ENCODE measurements at places on chromosomes 1 and 21. TPM values are rescaled to one million over a fixed set of nuclear protein-coding genes. Genes with fewer than 3 reads are reported as not detected.

GRCh38 chr1:169091480-169091941, 15.0 kb upstream of the ATP1B1 start:
- DNase-seq = no peak
- no peak overlapping the region for H3K4me3 ChIP-seq
- H3K27ac ChIP-seq = no peak overlapping the region
- H3K27me3 ChIP-seq = peaks cover 2% of the 10 kb centered on the region
- H3K4me1 ChIP-seq = peaks cover 11% of the 10 kb centered on the region
- H3K36me3 ChIP-seq = no peaks in the 10 kb centered on the region

GRCh38 chr1:43610339-43610738, 39.6 kb upstream of the KDM4A start:
- H3K27me3 ChIP-seq = peaks cover 7% of the 10 kb centered on the region
- no peaks in the 10 kb centered on the region for H3K4me1 ChIP-seq
- H3K27ac ChIP-seq = no peak overlapping the region
- H3K36me3 ChIP-seq = peaks cover 3% of the 10 kb centered on the region
- no peak overlapping the region for H3K4me3 ChIP-seq

DNA sequence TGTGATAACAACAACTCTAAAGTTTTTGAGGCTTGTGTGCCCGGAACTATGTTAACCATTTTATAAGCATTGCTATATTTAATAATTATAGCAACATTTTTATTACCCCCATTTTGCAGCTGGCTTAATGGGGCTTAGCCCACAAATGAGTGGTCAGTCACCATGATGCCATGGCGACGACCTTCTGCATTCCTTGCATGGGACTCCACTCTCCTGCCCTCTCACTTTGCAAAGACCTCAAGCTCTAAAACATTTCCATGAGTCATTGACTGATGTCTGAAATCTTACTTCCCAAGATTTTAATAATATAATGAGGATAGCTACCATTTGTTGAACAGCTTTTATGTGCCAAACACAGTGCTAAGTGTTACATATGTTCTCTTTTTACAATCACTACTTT, 15.4 kb downstream of the NGF start:
- H3K27ac ChIP-seq = no peak overlapping the region
- H3K36me3 ChIP-seq = no peaks in the 10 kb centered on the region
- no peak overlapping the region for H3K4me3 ChIP-seq
- H3K4me1 ChIP-seq = peaks cover 3% of the 10 kb centered on the region
- H3K27me3 ChIP-seq = peaks cover 3% of the 10 kb centered on the region
- DNase-seq = no peak

- DNase-seq = no peak
- peaks cover 33% of the 10 kb centered on the region for H3K4me1 ChIP-seq
- peak overlapping the region; percentile 36 for H3K27ac ChIP-seq
- H3K36me3 ChIP-seq = no peaks in the 10 kb centered on the region
- peak overlapping the region; percentile 10 for H3K4me3 ChIP-seq
These were observed 16.7 kb downstream of the CD247 start for GRCh38 chr1:167501515-167502191.

- H3K36me3 ChIP-seq = peaks cover 4% of the 10 kb centered on the region
- no peak overlapping the region for H3K27ac ChIP-seq
- no peak for DNase-seq
- no peak overlapping the region for H3K4me3 ChIP-seq
- peaks cover 6% of the 10 kb centered on the region for H3K4me1 ChIP-seq
These were observed 64.0 kb upstream of the KIF1B start for GRCh38 chr1:10146391-10146790.

GRCh38 chr1:104921525-104921924, 1171.8 kb downstream of the AMY1C start:
- H3K36me3 ChIP-seq = no peaks in the 10 kb centered on the region
- no peak for DNase-seq
- H3K27me3 ChIP-seq = peaks cover 1% of the 10 kb centered on the region
- no peaks in the 10 kb centered on the region for H3K4me1 ChIP-seq
- no peak overlapping the region for H3K27ac ChIP-seq
- no peak overlapping the region for H3K4me3 ChIP-seq

GRCh38 chr1:15337656-15338402, 71.9 kb upstream of the EFHD2 start:
- no peak overlapping the region for H3K4me3 ChIP-seq
- H3K27me3 ChIP-seq = peaks cover 6% of the 10 kb centered on the region

DNA sequence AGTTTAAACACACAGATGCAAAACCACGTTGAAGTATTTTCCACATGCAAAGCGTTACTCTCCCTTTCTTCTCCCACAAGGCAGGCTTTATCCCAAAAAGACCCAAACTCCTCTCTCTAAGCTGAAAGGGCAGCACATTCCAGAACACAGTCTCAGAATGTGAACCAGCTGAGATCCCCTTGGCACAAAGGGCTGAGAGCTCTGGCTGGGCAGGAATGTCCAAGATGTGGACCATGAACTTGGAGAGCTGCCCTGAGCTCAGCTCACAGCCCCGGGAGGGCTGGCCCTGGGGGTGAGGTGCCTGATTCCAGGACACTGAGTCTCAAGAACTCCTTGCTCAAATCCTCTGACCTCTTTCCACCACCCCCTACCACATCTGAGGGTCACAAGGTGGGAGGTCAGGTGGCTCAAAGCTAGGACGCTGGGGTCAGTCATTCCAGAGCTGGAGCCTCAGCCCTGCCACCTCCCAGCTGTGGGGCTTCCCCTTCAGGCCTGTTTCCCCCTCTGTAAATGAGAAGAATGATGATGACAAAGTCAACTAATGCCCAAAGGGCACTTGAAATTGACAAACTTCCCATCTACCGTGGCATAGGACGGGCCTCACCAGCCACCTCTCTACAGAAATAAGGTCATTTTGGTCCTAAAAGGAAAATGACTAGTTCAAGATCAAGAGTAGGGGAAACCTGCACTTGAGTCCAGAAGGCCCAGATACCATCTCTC, 11.5 kb downstream of the ALDH4A1 start:
- no peak overlapping the region for H3K27ac ChIP-seq
- peaks cover 10% of the 10 kb centered on the region for H3K4me1 ChIP-seq
- peaks cover 3% of the 10 kb centered on the region for H3K27me3 ChIP-seq
- H3K4me3 ChIP-seq = no peak overlapping the region
- DNase-seq = no peak
- H3K36me3 ChIP-seq = no peaks in the 10 kb centered on the region

DNA sequence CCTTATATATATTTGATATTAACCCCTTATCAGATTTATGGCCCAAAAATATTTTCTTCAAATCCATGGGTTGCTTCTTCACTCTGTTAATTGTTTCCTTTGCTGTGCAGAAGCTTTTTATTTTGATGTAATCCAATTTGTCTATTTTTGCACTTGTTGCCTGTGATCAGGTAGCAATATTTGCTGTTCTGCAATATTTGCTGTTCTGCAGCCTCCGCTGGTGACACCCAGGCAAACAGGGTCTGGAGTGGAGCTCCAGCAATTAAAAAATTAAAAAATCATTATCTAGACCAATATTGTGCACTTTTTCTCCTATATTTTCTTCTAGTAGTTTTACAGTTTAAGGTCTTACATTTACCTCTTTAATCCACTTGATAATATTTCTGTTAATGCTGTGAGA, 564.5 kb downstream of the DPYD start:
- H3K4me1 ChIP-seq = peaks cover 7% of the 10 kb centered on the region
- DNase-seq = no peak
- H3K4me3 ChIP-seq = no peak overlapping the region
- peaks cover 10% of the 10 kb centered on the region for H3K36me3 ChIP-seq
- no peak overlapping the region for H3K27ac ChIP-seq
- H3K27me3 ChIP-seq = peaks cover 3% of the 10 kb centered on the region

GRCh38 chr1:209207126-209207700, 376.3 kb upstream of the CAMK1G start:
- H3K4me3 ChIP-seq = peak overlapping the region; percentile 88
- peak; percentile 23 for DNase-seq
- peak overlapping the region; percentile 72 for H3K27ac ChIP-seq
- H3K27me3 ChIP-seq = no peaks in the 10 kb centered on the region
- H3K36me3 ChIP-seq = no peaks in the 10 kb centered on the region
- H3K4me1 ChIP-seq = peaks cover 24% of the 10 kb centered on the region

- DNase-seq = peak; percentile 54
- H3K4me1 ChIP-seq = no peaks in the 10 kb centered on the region
- no peaks in the 10 kb centered on the region for H3K27me3 ChIP-seq
- H3K27ac ChIP-seq = no peak overlapping the region
- no peak overlapping the region for H3K4me3 ChIP-seq
These were observed 6.9 kb downstream of the PINK1 start for GRCh38 chr1:20640183-20640597.

DNA sequence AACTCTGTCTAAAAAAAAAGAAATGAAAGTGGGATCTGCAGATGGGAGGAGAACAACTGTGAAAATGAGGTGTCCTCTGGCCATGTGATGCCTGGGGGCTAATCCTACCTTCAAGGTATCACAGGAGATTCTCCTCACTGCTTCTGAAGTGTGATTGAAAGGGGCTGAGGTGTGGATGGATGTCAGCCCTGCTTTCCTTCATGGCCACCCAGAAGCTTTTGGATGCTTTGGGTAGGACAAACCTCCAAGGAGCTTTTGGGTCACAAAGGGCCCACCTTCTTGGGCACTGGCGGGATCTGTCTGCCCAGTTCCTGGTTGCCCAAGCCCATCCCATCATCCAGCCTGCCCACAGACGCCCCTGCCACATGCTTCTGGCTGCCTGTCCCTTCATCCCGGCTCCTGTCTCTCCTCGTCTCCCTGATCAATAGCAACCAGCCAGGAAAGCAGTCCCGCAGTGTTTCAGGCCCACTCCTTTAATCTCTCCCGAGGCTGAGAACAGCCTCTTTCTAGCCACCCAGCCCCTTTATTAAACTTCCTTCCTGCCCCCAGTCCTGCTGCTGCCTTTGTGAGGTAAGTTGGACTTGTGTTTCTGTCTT, 87.2 kb downstream of the MAN1C1 start:
- no peak for DNase-seq
- no peak overlapping the region for H3K4me3 ChIP-seq
- peaks cover 48% of the 10 kb centered on the region for H3K4me1 ChIP-seq

DNA sequence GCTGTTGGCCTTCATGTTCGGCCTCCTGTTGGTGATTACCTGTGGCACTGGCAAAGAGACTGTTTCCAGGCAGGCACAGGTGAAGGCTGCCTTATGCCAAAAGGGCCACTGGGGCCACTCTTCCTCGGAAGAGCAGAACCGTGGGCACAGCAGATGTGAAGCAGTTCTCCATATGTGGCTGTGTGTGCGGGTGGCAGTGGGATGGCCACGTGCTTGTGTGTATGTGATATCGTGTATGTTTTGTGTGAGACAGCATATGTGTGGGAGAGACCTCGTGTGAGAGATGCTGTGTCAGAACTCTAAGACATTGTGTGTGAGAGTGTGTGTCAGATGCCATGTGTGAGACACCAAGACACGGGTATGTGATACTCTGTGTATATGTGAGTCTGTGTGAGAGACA, 53.4 kb upstream of the KDM4A start:
- H3K4me3 ChIP-seq = no peak overlapping the region
- H3K4me1 ChIP-seq = no peaks in the 10 kb centered on the region
- no peaks in the 10 kb centered on the region for H3K36me3 ChIP-seq
- no peak for DNase-seq
- H3K27me3 ChIP-seq = peaks cover 7% of the 10 kb centered on the region

- H3K27me3 ChIP-seq = peaks cover 2% of the 10 kb centered on the region
- H3K4me3 ChIP-seq = no peak overlapping the region
- no peaks in the 10 kb centered on the region for H3K36me3 ChIP-seq
- H3K4me1 ChIP-seq = no peaks in the 10 kb centered on the region
- no peak for DNase-seq
- peak overlapping the region; percentile 80 for H3K27ac ChIP-seq
These were observed 26.9 kb downstream of the OR6Y1 start for GRCh38 chr1:158527190-158527815.

DNA sequence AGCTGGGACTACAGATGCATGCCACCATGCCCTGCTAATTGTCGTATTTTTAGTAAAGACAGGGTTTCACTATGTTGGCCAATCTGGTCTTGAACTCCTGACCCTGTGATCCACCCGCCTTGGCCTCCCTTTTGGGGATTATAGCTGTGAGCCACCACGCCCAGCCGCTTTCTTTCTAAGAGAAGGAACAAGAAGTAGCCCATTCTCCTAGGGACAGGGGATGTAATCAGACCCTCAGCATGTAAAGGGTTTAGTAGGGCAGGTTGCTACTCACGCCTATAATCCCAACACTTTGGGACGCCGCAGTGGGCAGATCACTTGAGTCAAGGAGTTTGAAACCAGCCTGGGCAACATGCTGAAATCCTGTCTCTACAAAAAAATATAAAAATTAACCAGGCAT, 189.7 kb downstream of the TOMM20 start:
- H3K4me3 ChIP-seq = no peak overlapping the region
- no peaks in the 10 kb centered on the region for H3K36me3 ChIP-seq
- no peak overlapping the region for H3K27ac ChIP-seq

- peaks cover 35% of the 10 kb centered on the region for H3K4me1 ChIP-seq
- DNase-seq = no peak
- peak overlapping the region; percentile 28 for H3K4me3 ChIP-seq
These were observed 13.4 kb downstream of the PROK1 start for GRCh38 chr1:110464340-110464739.

- DNase-seq = peak; percentile 98
- H3K27me3 ChIP-seq = peaks cover 4% of the 10 kb centered on the region
- peak overlapping the region; percentile 20 for H3K27ac ChIP-seq
These were observed 50.9 kb downstream of the HTR6 start for GRCh38 chr1:19715334-19716203.

DNA sequence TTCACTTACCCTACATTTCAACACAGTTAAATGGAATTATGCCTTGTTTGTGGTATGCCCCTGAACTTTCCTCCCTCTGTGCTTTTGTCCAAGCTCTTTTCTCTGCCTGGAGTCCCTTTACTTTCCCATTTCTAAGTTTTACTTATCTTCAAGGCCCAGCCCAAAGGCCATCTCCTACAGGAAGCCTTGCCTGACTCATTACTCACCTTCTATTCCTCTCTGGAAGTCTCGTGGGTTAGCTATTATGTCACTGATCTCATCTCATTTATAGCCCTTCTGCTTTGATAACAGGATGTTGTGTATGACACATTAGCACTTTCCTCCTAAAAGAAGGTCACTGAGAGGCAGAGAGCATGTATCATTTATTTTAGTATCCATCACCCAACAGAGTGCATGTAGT, 78.8 kb upstream of the CD1D start:
- no peak for DNase-seq
- no peak overlapping the region for H3K27ac ChIP-seq
- peaks cover 4% of the 10 kb centered on the region for H3K27me3 ChIP-seq
- no peaks in the 10 kb centered on the region for H3K36me3 ChIP-seq
- H3K4me1 ChIP-seq = peaks cover 22% of the 10 kb centered on the region

The CYYR1 gene
- 40.7 TPM for total RNA-seq

The SEC16B gene
- 0.93 TPM for total RNA-seq

The SYCP1 gene
- not detected for total RNA-seq

The EFNA1 gene
- total RNA-seq = 1.7 TPM

The ADAMTS1 gene
- 1.1 TPM for total RNA-seq

The DENND2C gene
- total RNA-seq = 0.54 TPM

The CD101 gene
- total RNA-seq = 3.2 TPM

The TBX15 gene
- 0.69 TPM for total RNA-seq

The CFHR5 gene
- not detected for total RNA-seq

All from glutamatergic neuron (in vitro differentiated cells).